ENCODE measurements at places on chromosomes 2 and 18.

GRCh38 chr2:59191781-59192180 is 950.7 kb upstream of the FANCL start:
- DNase-seq, result no peak

DNA sequence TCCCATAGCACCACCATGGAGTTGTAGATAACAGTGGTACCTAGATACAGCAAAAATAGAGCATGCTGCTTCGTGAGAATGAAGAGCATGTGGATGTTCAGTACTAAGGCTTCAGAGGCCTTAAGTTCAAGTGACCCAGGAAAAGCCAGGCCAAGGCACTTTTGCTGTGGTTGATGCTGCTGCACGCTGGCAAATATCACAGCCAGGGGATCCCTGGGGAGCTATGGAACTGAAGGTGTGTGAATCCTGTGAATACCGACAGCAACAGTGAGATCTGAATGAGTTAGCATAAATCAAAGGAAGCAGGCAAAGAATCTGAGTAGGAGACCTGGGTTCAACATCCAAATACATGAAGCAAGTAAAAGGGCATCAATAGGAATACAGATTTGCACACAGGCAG is 158.6 kb upstream of the THUMPD2 start:
- DNase-seq, result no peak

DNA sequence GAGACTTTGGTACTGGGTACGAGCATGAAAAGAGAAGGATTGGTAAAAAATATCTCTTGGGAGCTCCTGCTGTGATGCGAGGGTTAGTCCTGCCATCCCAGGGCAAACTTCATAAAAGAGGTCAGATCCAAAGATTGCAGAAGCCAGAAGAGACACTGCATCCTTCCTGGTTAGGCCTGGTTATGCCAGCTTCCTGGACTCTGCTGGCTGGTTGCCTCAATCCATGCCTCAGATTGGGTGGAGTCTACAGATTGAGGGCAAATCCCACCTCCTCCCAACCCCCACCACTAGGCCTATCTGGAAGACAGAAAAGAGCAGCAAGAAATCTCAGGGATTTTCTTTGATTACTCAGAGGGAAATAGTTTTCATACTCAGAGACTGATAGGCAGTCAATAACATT is 5.3 kb upstream of the ACADL start:
- no peak for DNase-seq

- DNase-seq, result no peak
Measured at GRCh38 chr2:188404341-188405004, 112.8 kb downstream of the GULP1 start.

DNA sequence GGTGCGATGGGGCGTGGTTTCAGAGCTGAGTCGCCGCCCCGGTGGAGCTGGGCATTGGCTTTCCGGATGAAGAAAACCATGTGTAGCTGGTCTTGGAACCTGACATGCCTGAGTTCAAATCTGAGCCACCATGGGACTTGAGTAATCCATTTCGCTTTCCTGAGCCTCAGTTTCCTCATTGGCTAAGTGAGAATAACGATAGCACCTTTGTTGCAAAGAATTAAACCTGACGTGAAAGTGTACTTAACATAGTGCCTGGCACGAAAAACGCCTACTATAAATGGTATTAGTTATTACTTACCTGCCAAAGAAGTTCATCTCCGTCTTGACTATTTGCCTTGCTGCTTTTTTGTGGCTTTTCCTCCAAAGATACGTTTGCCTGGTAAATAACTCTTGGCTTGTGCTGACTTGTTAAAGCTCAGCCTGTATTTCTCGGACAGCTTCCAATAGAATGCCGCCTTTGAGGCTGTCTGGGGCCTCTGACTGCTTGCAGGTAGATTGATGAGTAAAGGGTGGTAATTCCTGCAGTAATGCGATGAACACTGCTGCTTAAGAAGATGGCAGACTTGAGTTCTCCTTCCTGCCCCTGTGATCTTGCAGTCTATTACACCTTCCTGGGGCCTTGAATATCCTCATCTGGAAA is 1.3 kb downstream of the CDCA7 start:
- peak; percentile 57 for DNase-seq

Measured in D341Med (cell line).